Esophagus squamous epithelium (tissue), 5 donors: ENCODE measurements at places on chromosomes 13 and 19.

- DNase-seq = no peak
These were observed 160.5 kb downstream of the DLEU7 start for GRCh38 chr13:50682966-50683365.

- DNase-seq = no peak
These were observed 46.0 kb upstream of the GPR183 start for GRCh38 chr13:99353246-99353600.

- DNase-seq = no peak
These were observed 5.9 kb downstream of the COL4A1 start for GRCh38 chr13:110301083-110301482.

DNA sequence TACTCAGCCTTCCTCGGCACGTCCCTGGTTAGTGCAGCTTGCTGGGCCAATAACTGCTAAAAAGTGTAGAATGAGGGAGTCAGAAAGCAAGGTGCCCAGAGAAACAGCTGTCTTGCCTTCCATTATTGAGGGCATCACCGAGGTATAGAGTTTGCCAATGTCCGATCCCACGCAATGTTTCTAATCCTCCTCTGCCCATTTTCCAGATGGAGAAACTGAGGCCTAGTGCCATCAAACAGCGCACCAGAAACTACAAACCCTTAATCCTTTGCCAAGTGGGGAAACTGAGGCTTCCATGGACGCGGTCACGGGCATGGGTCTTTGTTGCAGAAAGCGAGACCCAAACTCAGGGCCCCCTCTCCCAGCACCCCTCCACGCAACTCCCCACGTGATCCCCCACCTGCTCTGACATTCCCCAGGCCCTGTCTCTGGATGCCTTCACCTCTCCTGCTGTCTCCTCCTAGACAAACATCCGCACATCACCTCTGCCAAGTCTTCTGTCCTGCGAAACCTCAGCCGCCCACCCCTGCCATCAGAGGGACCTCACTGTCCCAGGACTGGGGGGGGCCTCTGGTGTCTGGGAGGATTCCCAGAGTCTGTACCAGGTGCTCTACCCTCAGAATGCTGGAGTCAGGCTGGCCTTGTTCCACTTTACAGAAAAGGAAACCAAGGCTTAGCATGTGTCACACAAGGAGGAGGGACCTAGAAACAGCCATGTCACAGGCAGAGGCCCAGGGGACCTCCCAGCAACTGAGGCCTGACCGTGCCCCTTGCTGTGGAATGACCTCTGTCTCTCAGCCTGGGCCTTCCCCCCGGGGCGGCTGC is 930 bp upstream of the PDE4C start:
- DNase-seq = no peak

DNA sequence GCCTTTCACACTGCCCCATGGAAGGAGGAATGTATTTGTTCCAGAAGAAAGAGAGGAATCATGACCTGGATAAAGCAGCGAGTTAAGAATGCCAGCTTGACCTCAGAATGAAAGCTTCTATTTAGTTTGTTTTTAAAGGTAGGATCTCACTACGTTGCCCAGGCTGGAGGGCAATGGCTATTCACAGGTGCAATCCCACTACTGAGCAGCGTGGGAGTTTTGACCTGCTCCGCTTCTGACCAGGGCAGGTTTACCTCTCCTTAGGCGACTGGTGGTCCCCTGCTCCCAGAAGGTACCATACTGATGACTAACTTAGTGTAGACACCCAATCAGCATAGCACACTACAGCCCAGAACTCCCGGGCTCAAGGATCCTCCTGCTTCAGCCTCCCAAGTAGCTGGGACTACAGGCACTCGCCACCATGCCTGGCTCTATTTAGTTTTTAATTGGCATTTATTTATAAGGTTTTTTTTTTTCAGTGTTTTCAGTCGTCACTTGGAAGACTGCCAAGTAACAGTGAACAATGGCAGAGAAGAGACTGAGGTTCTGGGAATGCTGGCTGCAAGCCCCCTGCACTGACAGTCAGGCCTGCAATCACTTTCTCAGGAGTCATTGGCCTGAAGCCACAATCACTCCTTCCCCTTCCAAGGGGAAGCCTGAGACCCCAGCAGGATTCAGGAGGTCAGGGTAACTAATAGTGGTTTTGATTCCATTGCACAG is 73.1 kb downstream of the EPS15L1 start:
- DNase-seq = no peak

GRCh38 chr19:50632151-50632835 is 7.4 kb downstream of the SYT3 start:
- no peak for DNase-seq

- DNase-seq = no peak
These were observed 25.2 kb downstream of the ANKRD27 start for GRCh38 chr19:32649751-32650150.

DNA sequence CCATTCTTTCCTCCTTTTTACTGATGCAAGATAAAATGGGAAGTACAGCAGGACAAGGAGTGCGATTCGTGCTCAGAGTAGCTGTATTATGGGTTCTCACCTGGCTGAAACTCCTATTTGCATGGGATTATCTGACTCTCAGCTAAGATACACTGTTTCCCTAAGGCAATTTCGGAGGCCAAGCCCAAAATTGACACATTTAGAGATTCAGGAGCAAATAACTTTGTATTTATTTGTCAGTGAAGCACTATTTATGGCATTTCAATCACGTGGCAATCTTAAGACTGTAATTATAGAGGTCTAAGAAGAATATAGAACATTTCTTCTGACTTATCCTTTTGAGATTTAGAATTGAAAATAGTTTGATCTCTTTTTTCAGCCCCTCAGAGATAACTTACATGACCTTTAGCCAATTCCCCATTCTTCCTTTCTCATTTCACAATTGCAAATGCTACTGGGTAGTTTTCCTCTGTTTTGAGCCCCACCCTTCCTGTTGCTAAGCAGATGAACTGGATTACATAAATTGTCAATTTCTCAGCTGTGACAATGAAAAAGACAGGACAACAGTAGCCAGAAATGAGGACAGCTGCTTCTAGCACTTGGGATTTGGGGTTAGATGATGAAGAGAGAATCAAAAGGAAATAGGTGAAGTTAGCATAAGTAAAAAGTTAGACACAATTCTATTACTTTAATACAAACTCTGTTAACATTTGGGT is 122.7 kb upstream of the FRY start:
- DNase-seq = no peak

- no peak for DNase-seq
These were observed 230.8 kb downstream of the TSHZ3 start for GRCh38 chr19:31118287-31118955.

DNA sequence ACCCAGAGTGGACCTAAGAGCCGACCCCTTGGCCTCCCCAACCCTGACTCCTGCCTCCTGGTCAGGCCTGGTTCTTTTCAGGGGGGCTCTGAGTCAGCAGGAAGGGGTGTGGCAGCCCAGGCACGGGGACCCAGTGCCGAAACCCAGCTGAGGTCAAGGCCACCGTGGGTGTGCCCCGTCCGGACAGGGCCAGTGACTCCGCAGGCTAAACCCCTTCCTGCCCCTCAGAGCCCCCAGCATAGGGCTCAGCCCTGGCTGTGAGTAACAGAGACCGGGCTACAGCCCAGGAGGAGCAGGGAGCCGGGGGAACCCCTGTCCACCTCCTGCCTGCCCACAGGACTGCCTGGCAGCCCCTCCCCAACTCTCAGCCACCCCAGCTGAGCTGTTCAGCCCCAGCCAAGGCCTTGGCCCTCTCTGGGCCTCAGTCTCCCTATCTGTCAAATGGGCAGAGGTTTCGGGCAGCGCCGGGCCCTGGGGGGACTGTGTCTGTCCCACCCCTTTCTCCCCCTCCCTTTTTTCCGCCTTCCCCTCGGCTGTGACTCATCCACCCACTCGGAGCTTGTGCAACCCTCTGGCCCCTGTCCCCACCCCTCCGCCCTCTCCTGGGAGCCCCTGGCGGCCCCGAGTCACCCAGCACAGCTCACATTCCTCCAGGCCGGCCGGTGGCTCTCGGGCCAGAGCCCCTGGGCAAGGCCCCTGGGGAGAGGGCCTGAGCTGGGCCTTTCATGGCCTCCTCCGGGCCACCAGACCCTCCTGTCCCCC is 8.6 kb downstream of the ZBTB7A start:
- DNase-seq = no peak

- DNase-seq = no peak
These were observed 8.5 kb downstream of the SIGLEC11 start for GRCh38 chr19:49952479-49952836.

DNA sequence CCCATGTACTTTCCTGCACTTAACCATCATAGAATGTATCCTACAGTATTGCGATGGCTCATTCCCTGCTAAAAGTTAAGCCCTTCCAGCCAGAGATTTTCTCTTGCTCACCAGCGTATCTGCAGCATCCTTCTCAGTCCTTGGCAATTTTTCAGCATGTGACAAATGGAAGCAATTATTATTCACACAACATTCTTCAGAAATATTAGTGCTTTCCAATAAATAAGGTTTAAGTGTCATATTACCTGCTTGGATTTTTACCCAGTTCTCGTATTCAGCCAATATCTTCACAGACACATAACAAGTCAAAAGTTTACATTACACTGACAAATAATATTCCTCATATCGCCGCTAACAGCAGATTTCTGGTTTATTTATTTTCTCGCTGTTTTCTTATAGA is 82.3 kb downstream of the POU4F1 start:
- no peak for DNase-seq

GRCh38 chr13:71360041-71360440 is 507.0 kb downstream of the DACH1 start:
- no peak for DNase-seq

GRCh38 chr13:51222686-51223559 is 725 bp downstream of the FAM124A start:
- DNase-seq = no peak

DNA sequence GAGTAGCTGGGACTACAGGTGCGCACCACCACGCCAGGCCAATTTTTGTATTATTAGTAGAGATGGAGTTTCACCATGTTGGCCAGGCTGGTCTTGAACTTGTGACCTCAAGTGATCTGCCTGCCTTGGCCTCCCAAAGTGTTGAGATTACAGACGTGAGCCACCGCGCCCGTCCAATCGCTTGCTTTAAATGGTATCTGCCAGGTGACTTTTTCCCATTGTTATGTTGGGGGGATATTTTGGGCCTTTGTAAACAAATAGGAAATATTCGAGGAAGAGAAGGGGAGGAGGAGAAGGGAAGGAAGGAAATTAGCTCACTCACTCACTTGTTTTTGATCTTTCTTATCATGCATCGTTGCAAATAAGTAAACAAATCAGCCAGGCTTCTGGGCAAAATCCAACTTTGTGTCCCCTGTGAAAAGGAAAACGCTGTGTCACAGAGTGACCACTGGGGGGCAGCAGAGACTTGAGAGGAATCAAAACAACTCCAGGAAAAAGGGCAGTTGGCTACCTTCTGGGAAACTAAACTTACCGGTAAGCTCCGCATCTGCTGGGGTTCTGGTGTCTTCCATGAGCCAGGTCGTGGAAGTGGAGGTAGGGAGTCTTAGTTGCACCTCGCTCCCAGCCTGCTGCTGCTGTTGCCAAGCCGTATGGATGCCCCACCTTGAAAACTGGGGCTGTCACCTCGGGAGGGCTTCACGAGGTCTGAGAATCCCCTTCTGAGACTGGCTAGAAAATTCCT is 9.3 kb upstream of the RANBP3 start:
- no peak for DNase-seq

DNA sequence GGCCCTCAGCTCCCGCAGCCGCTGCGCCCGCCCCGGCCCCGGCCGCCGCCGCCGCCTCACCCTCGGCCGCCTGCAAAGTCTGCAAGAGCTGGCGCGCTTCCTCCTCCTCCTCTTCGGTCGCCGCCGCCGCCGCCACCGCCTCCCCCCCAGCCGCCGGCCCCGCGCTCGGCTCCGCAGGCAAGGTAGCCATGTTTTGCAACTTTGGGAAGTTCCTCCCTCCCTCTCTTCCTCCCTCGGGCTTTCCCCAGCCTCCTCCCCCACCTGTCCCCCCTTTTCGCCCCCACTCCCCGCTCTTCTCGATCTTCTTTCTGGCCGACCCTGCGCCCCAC is 433 bp downstream of the SIX5 start:
- DNase-seq = no peak

DNA sequence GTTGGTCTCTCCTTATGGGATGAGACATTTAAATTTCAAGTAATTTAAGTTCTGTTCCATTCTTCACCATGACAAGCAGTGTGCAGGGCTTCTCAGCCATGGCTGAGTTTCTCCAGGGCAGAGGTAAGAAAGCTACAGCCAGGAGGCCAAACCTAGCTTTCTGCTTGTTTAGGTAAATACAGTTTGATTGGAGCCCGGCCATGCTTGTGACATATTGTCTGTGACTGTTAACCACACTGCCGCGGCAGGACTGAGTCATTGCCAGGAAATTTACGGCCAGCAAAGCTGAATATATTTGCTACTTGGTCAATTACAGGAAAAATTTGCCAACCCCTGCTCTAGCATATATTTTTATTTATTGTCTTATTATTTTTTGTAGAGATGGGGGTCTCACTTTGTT is 10.7 kb downstream of the NLRP8 start:
- DNase-seq = no peak
